ENCODE measurements at places on chromosomes 13 and 19. TPM values are rescaled to one million over a fixed set of nuclear protein-coding genes. Genes with fewer than 3 reads are reported as not detected.

DNA sequence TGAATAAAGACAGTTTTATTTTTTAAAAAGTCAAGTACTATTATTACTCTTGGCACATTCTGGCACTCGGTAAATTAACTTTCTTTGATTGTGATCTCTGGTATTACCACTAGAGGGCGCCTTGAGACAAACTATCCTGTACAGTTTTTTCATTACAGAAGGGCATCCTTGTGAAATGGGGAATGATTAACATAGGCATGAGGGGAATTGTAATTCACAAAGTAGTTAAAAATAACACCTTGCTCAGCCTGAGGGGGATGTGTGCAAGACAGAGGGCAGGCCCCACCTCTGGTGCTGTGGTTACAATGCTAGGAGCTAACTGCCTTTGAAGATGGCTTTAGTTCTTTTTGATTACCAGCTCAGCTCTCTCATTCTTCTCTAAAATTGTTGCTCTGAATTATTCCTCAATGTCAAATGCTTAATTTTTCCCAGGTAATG lies 24.2 kb upstream of the C1QTNF9B start:
- H3K4me3 ChIP-seq: no peak overlapping the region
- peaks cover 4% of the 10 kb centered on the region for H3K4me1 ChIP-seq
- peak; percentile 61 for DNase-seq
- no peak overlapping the region for H3K27ac ChIP-seq
- H3K27me3 ChIP-seq: no peaks in the 10 kb centered on the region

- H3K36me3 ChIP-seq: no peaks in the 10 kb centered on the region
- peak overlapping the region; percentile 27 for H3K4me3 ChIP-seq
- H3K4me1 ChIP-seq: peaks cover 63% of the 10 kb centered on the region
- H3K27ac ChIP-seq: peak overlapping the region; percentile 67
- DNase-seq: no peak
Observed at GRCh38 chr19:6061376-6062130, 48.7 kb downstream of the RFX2 start.

DNA sequence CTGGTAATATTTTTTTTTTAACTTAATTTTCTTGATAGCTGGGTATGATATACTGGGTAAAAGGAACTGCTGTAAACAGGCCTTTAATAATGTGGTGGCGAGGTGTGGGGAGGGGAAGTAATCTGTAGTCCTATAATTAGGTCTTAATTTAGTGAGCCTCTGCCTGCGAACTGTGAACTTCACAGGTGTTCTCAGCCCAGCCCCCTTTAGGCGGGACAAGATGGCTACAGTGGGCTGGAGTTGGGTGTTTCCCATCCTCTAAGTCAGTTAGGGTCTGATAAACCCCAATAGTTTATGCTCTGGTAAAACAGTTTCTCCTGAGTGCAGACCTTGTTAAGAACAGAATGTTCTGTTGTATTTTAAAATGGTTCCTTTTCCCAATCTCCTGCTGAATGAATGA lies 97.6 kb upstream of the SERP2 start:
- H3K27me3 ChIP-seq: no peaks in the 10 kb centered on the region
- H3K27ac ChIP-seq: no peak overlapping the region
- peaks cover 29% of the 10 kb centered on the region for H3K4me1 ChIP-seq
- no peak overlapping the region for H3K4me3 ChIP-seq
- no peak for DNase-seq
- H3K36me3 ChIP-seq: no peaks in the 10 kb centered on the region

- H3K4me1 ChIP-seq: peaks cover 4% of the 10 kb centered on the region
- no peaks in the 10 kb centered on the region for H3K36me3 ChIP-seq
- H3K4me3 ChIP-seq: peak within 1 kb of the TSS; percentile 37
- no peak for DNase-seq
- H3K27ac ChIP-seq: no peak within 1 kb of the TSS
Observed at GRCh38 chr19:49473868-49474541, at the start of gene FLT3LG. Gene FLT3LG, plus strand, starts transcription at chr19:49474215. Its CDS starts 425 bp downstream, at chr19:49474640.

GRCh38 chr19:28859811-28860210 lies 353.1 kb downstream of the UQCRFS1 start:
- H3K4me1 ChIP-seq: no peaks in the 10 kb centered on the region
- no peak overlapping the region for H3K4me3 ChIP-seq
- no peak overlapping the region for H3K27ac ChIP-seq
- no peak for DNase-seq

GRCh38 chr13:22848539-22849052 lies 332.2 kb upstream of the SGCG start:
- H3K36me3 ChIP-seq: no peaks in the 10 kb centered on the region
- DNase-seq: no peak
- H3K4me1 ChIP-seq: no peaks in the 10 kb centered on the region
- no peak overlapping the region for H3K27ac ChIP-seq

- H3K36me3 ChIP-seq: no peaks in the 10 kb centered on the region
- no peak overlapping the region for H3K4me3 ChIP-seq
- no peak overlapping the region for H3K27ac ChIP-seq
- peaks cover 13% of the 10 kb centered on the region for H3K27me3 ChIP-seq
- peaks cover 13% of the 10 kb centered on the region for H3K4me1 ChIP-seq
- no peak for DNase-seq
Observed at GRCh38 chr19:2982561-2982960, 5.2 kb downstream of the TLE6 start.

DNA sequence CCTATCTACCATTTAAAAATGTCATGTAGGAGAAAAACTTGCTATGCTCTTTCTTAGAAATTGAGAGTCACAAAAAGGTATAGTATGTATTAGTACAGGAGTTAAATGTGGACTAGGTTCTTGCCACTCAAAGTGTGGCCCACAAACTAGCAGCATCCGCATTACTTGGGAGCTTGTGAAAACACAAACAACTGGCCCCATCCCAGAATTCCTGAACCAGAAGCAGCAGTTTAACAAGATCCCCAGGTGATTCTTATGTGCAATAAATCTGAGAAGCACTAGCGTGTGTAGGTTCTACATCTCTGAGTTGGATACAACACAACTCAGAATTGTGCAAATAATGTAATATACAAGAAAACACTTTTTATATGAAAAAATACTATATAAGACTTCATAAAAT lies 325.9 kb downstream of the DCT start:
- no peak overlapping the region for H3K27ac ChIP-seq
- no peaks in the 10 kb centered on the region for H3K36me3 ChIP-seq
- H3K4me3 ChIP-seq: no peak overlapping the region

DNA sequence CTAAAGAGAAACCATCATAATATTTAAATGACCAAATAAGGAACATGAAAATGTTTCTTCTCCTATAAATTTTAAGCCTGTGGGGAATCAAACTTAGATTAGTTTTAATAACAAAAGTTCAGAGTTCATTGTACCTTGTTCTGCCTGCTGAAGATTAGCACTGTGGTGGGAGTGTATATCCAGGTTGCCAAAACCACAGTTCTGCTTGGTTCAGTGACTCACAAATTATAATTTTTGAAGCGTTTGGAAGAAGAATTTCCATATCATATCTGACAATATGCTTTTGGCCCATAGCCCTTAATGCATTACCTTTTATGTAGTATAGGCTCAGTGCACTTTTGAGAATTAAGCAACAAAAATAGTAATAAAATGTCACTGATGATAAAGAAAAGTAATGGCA lies 545.2 kb downstream of the GPC6 start:
- H3K27ac ChIP-seq: no peak overlapping the region
- H3K27me3 ChIP-seq: no peaks in the 10 kb centered on the region
- peaks cover 22% of the 10 kb centered on the region for H3K4me1 ChIP-seq
- peak; percentile 53 for DNase-seq
- H3K36me3 ChIP-seq: no peaks in the 10 kb centered on the region
- no peak overlapping the region for H3K4me3 ChIP-seq

GRCh38 chr13:54592201-54592600 lies 1563.6 kb downstream of the OLFM4 start:
- DNase-seq: no peak
- no peak overlapping the region for H3K4me3 ChIP-seq
- H3K36me3 ChIP-seq: no peaks in the 10 kb centered on the region
- H3K27ac ChIP-seq: no peak overlapping the region
- H3K27me3 ChIP-seq: no peaks in the 10 kb centered on the region

- no peaks in the 10 kb centered on the region for H3K4me1 ChIP-seq
- H3K27me3 ChIP-seq: no peaks in the 10 kb centered on the region
- no peaks in the 10 kb centered on the region for H3K36me3 ChIP-seq
- no peak for DNase-seq
Observed at GRCh38 chr13:27810461-27810860, 18.2 kb downstream of the GSX1 start.

GRCh38 chr13:30779608-30780007 lies 44.3 kb downstream of the ALOX5AP start:
- no peak overlapping the region for H3K27ac ChIP-seq
- H3K4me3 ChIP-seq: no peak overlapping the region
- no peaks in the 10 kb centered on the region for H3K36me3 ChIP-seq
- H3K4me1 ChIP-seq: no peaks in the 10 kb centered on the region

- H3K4me1 ChIP-seq: peaks cover 12% of the 10 kb centered on the region
- H3K27me3 ChIP-seq: no peaks in the 10 kb centered on the region
- no peak overlapping the region for H3K27ac ChIP-seq
- DNase-seq: peak; percentile 69
Observed at GRCh38 chr13:99062593-99062992, 84.7 kb upstream of the DOCK9 start.

DNA sequence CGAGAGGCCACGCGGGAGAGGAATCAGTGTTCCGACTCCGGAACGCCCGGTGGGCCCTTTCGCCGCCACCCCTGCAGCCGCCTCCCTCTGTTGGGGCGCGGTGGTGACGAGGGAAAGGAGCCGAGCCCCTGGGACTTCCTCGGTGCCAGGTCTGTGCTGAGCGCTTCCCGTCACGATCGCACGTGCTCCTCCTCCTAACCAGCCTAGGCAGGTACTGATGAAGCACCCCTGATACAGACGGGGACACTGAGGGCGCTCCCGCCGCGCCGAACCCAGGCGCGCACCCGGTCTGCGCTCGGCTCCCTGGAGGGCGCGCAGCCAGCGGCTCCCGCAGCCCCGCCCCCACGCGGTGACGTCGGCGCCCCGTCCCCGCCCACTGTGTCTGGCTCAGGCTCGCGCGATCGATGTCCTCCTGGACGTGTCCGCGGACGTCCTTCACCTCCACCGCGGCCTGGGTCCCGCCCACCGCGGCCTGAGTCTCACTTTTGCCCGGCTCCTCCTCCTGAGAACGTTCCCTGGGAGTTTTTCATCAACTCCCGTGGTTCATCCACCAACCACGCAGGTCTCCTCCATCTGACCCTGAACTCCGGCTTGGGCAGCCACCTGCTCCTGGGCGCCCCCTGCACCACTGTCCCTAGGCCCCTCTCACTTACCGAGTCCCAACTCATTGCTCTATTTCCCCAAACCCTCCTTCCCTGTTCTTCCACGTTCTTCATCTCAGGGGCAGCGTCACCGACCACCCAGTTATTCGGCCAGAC lies 2.6 kb upstream of the KLK15 start:
- H3K4me3 ChIP-seq: peak overlapping the region; percentile 55
- H3K27me3 ChIP-seq: no peaks in the 10 kb centered on the region
- peak; percentile 19 for DNase-seq
- no peaks in the 10 kb centered on the region for H3K36me3 ChIP-seq
- no peak overlapping the region for H3K27ac ChIP-seq
- H3K4me1 ChIP-seq: no peaks in the 10 kb centered on the region

GRCh38 chr13:106524108-106524507 lies 11.4 kb downstream of the EFNB2 start:
- H3K36me3 ChIP-seq: no peaks in the 10 kb centered on the region
- peaks cover 29% of the 10 kb centered on the region for H3K4me1 ChIP-seq
- no peak overlapping the region for H3K27ac ChIP-seq
- DNase-seq: no peak
- H3K27me3 ChIP-seq: no peaks in the 10 kb centered on the region

- H3K36me3 ChIP-seq: no peaks in the 10 kb centered on the region
- no peak overlapping the region for H3K4me3 ChIP-seq
- peaks cover 3% of the 10 kb centered on the region for H3K4me1 ChIP-seq
- DNase-seq: peak; percentile 31
- no peak overlapping the region for H3K27ac ChIP-seq
Observed at GRCh38 chr13:76004416-76004815, 368.3 kb downstream of the LMO7 start.

GRCh38 chr19:6734096-6734696 lies 3.2 kb downstream of the GPR108 start:
- H3K4me3 ChIP-seq: no peak overlapping the region
- no peaks in the 10 kb centered on the region for H3K36me3 ChIP-seq
- no peaks in the 10 kb centered on the region for H3K27me3 ChIP-seq
- peaks cover 24% of the 10 kb centered on the region for H3K4me1 ChIP-seq
- no peak for DNase-seq
- no peak overlapping the region for H3K27ac ChIP-seq

The WDR87 gene
- not detected for total RNA-seq

The MAP1S gene
- 82.2 TPM for total RNA-seq

The XAB2 gene
- total RNA-seq: 28.1 TPM

The ZNF221 gene
- 6.6 TPM for total RNA-seq

The PDX1 gene
- not detected for total RNA-seq

The IGSF23 gene
- total RNA-seq: not detected
